HFFc6 (cell line): ENCODE measurements at places on chromosomes 1 and 21.

- DNase-seq, result no peak
Observed at GRCh38 chr1:57590978-57591377, 167.1 kb upstream of the DAB1 start.

- no peak for DNase-seq
Observed at GRCh38 chr1:100511058-100511457, 26.9 kb upstream of the GPR88 start.

DNA sequence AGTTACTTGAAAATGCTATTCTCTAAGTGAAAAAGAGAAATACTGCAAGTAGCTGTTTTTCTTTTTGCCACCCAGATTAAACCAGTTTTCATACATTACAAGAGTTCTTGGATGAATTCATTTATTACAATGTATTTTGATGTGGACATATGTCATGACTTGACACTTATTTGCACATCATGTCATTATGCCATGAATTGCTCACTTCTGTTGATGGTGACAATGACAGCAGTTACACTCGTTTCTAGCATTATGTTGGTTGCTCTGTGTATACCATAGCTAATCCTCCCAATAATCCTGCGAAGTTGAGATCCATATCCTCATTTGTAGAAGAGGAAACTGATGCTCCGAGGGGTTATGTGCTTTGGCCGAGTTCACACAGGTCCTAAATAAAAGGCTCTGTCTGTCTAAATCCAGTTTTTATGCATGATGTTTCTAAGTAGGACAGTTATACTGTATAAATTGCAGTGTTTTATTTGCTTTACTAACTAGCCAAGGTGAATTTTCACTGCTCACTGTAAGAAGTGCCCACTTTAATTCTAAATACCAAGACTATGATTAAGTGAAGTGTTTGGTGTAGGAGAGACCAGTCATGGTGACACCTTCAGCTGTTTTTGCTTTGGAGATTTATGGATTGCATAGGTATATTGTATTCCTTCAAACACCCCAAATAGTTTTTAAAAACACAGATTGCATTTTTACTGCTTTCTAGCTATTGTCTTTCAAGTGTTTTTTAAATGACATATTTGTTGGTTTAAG lies 56.7 kb downstream of the PRDM2 start:
- DNase-seq, result no peak

GRCh38 chr1:87799451-87799850 lies 470.8 kb downstream of the LMO4 start:
- DNase-seq, result no peak

DNA sequence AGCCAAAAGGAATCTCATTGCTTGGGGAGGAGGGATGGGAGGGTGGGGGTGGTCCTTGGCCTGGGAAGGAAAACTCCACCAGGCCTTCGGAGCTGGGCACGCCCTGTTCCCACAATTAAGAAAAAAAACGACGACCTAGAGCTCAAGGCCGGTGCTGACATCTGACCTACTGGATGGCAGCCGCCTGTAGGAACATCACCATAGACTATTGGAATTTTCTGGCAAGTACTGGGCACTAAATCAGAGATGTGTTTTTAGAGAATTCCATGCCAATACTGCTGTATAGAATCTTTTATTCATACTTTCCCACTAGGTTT lies 729 bp downstream of the NADK start:
- DNase-seq, result no peak

DNA sequence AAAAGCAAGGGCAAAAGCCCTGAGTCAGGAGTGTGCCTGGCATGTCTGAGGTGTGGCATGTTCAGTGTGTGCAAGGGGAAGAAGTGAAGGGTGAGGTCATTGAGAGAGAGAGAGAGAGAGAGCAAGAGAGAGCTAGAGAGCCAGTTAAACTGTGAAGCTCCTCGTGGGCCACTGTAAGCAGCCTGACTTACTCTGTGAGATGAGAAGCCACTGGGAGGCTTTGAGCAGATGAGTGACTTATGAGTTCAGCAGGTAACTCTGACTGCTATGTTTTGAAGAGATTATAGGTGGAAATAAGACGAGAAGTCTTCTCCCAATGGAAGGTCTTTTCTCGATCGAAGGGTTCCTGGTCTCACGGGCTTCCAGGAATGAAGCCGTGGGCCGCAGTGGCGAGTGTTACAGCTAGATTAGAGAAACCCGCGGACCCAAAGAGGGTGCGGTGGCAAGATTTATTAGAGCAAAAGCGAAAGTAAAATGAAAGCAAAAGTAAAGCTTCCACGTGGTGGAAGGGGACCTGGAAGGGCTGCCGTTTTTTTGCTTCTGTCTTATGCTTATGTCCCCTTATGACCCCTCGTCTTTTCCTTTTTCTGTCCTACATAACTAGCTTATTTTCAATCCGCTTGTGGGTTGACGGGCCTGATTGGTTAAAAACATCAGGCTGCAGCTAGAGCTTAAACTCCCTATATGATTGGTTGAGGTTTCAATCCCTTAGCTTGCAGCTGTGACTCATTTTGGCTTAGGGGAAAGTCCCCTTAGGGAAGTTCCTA lies 323.1 kb upstream of the FAM78B start:
- no peak for DNase-seq

DNA sequence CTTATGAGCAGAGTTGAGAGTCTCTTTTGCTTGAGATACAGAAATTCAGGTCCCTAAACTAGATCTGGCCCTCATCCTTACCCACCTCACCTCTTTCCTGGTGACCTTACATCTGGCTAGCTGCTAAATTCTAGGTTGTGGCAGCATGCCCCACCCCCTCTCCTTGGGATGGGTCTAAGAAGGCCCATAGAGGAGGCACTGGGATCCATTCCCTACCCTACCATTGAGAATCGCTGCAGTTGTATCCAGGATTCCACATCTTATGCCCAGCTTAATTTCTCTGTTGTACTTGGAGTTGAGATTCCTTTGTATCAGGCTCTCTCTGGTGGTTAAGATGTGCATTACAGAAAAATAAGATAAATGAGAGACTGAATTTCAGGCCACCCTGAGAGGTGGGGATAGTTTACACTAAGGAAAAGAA lies 9.5 kb upstream of the TMEM39B start:
- DNase-seq, result peak; percentile 64

DNA sequence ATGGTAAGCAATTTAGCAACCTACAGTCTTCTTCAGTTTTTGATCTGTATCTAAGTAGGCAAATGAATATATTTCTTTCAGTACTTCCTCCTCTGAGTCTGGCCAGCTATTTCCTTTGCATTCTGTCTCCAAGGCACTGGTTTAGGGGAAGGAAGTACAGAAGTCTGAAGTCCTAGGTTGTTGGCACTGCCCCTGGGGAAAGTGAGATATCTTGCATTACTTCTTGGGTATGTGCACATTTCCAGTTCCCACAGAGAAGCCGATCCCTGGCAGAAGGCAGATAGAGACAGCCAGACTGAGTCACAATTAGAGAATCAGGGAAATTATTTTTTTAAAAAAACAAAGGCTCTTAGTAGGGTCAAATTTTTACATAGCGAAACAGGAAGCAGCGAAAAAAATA lies 98.8 kb downstream of the RASAL2 start:
- peak; percentile 73 for DNase-seq
